ENCODE measurements at places on chromosomes 16 and 17.

DNA sequence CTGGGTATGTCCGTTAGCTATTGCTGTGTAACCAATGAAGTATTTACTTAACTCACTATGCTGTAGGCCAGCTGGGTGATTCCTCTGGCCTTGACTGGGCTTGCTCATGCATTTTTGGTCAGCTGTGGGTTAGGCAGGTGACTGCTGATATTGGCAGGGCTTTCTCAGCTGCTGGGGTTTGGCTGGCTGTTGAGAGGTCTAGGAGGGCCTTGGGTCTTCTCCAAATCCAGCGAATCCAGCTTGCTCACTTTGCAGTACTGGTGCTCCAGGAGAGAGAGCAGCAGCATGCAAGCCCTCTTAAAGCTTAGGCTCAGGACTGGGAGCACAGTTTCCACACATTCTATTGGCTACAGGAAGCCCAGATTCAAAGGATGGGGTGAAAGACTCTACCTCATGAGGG lies 270.1 kb downstream of the PHKB start:
- DNase-seq = peak; percentile 39

- no peak for DNase-seq
Measured at GRCh38 chr17:12987120-12987519, 30.7 kb downstream of the ELAC2 start.

DNA sequence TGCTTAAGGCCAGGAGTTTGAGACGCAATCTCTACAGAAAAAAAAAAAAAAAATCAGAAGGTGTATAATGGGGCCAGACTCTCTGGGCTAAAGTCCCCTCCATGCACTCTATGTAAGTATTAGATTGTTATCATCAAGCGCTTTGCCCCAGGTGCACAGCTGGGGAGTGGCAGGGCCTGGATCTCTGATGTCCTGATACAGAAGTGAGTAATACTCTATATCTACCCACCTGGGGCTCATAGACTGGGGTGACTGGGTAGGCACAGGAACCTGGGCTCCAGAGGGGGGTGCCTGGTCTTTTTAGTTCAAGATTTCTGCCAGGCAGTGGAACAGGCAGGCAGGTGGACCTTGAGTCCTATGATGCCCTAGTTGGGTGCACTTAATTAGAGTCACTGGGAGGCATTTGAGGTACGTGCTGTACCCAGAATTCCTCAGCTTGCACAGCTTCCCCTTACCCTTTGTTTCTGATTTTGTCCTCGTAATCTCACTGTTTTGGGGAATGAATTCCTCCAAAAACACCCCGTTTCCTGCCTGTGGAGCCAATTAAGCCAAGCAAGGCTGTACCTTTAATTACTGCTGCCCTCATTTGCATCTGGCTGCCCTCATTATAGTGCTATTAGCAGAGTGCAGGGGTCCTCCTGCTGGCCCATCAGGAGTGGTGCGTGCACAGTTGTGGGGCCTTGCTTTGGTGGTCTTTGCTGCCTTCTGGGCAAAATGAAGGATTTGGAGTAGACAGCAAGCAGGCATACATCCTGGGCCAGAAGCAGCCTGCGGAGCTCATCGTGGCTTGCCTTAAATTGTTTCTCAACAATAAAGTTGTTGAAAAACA lies 239.0 kb downstream of the SNX29 start:
- DNase-seq = no peak

GRCh38 chr16:48318630-48319029 lies 66.6 kb downstream of the SIAH1 start:
- no peak for DNase-seq

- no peak for DNase-seq
Measured at GRCh38 chr16:26497896-26498295, 568.8 kb upstream of the C16orf82 start.

DNA sequence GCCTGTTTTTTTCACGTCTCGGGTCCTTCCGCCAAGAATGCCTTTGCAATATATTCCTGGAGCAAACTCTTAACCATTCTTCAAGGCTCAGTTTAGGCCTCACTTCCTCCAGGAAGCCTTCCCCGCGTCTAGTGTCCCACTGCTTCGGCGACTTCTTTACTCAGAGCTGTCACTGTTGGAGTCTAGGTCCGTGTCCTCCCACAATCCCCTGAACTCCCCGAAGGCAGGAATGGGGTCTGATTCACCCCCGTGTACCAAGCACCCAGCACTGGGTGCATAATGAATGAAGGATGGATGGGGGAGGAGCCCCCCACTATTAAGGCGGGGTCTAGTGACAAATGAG lies 508 bp downstream of the MATCAP1 start:
- DNase-seq = no peak

DNA sequence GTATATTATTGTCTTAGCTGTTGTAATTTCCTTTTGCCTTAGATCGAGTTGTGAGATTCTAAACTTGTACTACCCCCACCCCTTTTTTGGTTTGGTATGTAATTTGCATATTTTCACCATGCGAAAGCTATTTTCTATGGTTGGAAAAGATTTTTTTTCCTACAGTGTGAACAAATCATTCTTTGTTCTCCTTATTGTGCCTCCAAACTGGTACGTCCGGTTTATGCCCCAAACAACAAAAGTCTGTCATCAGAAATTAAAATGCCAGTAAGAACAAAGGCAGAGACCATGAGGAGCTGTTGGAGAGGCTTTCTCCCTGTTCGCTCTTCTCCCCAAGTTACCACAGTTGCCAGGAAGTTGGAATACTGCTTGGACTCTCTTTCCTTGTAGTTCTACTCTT lies 66.1 kb downstream of the BCAS3 start:
- peak; percentile 45 for DNase-seq

- DNase-seq = no peak
Measured at GRCh38 chr16:69511651-69512050, 54.1 kb upstream of the NFAT5 start.

DNA sequence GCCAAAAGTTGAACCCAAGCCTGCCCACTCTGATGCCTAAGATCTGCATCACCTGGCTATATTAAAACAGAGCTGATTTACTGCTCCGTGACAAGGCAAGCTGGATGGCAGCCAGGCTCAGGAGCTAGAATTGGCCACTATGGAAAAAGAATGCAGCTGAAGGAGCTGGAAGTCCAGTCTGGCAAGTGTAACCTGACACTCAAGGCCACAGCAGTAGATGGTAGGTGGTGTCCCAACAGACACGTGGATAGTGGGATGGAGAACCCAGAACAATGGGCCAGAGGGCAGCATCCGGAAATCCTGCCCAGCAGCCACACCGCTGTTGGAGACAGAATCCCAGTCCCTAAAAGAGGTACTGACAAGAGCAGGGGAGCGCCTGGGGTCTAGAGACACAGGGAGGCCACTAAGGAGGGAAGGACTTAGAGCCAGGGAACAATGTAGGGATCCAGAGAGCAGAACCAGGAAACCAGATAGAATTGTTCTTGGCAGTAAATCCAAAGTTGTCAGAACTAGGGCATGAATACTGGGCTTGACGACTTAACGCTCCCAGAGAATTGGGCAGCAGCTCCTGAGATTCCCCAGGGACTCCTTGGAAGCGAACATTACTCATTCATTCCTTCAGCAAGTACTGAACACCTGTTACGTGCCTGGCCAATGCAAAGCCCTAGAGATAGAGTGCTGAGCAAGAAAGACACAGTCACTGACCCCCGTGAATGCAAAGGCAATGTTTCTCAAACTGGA lies 85.7 kb downstream of the CDYL2 start:
- no peak for DNase-seq

DNA sequence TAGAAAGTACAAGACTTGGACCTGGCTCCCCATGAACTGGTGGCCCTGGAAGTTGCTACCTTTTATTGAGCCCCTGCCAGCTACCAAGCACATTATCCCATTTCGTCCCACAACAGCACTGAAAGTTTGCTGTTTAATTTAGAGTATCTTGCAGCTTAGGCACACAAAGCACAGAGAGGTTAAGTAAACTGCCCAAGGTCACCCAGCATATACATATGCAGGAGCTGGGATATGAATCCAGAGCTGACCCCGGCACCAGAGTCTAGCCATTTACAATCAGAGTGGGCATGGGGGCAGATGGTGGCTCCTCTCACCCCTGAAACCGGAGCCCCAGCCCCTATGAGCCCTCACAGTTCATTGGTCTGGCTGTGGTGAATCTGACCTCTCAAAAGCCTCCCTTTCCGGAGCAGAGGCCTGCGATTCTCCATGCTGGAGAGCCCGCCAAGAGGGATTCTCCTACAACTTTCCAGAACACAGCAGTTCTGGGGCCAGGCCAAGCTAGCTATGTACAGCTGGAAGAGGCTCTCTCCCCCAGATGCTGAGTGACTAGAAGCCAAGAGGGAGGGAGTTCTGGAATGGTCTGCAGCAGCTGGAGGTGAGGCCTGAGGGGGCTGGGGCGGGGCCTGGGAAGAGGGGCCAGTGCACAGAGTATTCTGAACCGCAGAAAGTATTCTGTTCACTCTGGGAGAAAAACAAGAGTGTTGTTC lies 58.3 kb downstream of the SREBF1 start:
- DNase-seq = no peak

GRCh38 chr16:78768718-78769117 lies 669.3 kb downstream of the WWOX start:
- DNase-seq = no peak

- DNase-seq = peak; percentile 80
Measured at GRCh38 chr17:2954898-2955445, 108.4 kb downstream of the OR1D5 start.

DNA sequence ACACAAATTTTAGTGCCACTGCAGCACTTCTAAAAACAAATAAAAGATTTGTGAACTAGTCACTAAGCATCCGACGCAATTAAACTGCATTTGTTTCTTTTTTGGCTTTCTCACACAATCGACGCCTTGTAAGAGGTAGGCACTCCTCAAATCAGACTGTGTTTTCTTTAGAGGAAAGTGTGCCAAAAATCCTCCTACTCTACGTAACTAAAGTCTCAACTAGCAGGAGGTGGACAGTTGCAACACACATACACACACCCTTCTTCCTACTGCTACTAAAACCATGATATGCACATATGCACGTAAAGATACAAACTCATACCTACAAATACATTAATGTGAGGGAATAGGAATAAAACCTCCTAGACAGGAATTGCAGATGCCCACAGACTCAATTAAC lies 844.7 kb upstream of the SOX9 start:
- no peak for DNase-seq

- DNase-seq = peak; percentile 19
Measured at GRCh38 chr16:31273676-31274075, 13.9 kb downstream of the ITGAM start.

DNA sequence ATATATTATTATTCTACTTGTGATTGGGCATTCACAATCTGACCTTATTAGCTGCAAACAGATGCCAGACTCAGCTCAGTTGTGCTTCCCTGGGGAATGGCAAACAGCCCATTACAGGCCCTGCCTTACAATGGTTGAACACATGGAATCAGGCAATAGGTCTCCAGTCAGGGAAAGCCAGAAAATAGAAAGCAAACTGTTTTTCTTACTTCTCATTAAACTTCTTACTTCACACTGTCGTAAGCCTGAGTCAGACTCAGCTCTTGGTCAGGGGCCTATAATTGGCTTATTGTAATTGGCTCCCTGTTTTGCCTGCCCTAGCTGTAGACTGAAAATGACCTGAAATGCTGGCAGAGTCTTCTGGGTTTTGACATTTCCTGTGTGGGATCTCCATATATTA lies 77.0 kb upstream of the CA10 start:
- no peak for DNase-seq

DNA sequence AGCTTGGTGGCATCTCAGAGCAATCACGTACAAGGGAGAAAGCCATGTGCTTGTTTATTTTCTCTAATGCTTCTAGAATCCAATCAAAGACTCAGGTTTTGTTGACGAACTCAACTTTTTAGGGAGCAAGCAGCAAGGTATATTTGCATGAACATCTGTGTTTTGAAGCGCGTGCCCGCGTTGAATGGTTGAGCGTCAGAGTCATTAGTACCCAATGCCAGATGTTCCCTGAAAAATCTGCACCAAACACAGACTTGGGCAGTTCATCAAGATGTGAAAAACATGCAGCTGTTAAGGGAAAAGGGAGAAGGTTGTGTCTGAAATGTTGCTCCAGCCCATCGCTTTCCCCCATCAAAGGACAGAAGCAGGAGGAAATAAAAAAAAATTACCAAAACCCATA lies 170.4 kb downstream of the SNX29 start:
- DNase-seq = no peak

DNA sequence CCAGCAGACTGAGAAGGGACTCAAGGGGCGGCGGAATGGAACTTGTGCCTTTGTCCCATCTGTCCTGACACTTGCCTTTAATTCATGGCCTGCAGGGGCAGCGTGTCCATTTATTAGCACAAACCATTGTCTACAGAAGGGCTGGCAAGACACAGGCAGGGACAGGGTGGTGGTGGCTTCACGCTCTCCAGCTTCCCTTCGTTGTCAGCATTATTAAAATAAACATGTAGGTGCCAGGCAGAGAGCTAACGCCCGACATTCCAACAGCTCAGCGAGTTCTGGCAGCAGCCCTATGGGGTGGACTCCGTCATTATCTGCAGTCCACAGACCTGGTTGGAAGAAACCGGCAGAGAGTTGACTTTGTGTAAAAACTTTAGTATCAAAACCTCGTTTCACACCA lies 16.3 kb downstream of the DNAI2 start:
- no peak for DNase-seq

DNA sequence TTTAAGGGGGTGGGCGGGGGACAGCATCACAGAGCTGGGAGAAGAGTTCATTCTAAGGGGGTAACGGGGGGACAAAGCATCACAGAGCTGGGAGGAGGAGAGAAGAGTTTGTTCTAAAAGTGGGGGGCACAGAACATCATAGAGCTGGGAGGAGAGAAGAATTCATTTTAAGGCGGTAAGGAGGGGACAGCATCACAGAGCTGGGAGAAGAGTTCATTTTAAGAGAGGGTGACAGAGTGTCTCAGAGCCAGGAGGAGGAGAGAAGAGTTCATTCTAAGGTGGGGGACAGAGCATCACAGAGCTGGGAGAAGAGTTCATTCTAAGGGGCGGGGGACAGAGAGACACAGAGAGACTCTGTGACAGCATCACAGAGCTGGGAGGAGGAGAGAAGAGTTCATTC lies 27.8 kb downstream of the ENDOV start:
- DNase-seq = no peak

DNA sequence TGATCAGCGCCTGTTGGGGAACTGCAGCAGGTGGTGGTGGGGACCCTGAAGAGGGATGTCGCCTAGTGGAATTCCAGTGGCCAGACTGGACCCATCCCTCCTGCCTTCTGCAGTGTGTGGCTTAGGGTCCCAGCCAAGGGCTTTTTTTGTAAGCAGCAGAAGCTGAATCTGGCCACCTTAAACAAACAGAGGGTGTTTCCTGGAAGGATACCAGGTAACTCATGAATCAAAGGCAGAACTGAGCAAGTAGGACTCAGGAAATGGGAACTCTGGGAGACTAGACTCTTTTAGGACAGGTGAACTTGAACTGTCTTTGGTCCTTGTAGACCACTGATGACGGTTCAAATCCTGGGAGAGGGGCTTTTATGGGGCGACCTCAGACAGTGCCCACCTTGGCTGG lies 124.0 kb downstream of the ABCC6 start:
- no peak for DNase-seq

All from GM04503 (cell line).